Muscle of leg (tissue), 16 donors: ENCODE measurements at places on chromosomes 5 and 9. TPM values are rescaled to one million over a fixed set of nuclear protein-coding genes. Genes with fewer than 3 reads are reported as not detected.

GRCh38 chr9:20042128-20042711, 253.4 kb upstream of the SLC24A2 start:
- DNase-seq: no peak

DNA sequence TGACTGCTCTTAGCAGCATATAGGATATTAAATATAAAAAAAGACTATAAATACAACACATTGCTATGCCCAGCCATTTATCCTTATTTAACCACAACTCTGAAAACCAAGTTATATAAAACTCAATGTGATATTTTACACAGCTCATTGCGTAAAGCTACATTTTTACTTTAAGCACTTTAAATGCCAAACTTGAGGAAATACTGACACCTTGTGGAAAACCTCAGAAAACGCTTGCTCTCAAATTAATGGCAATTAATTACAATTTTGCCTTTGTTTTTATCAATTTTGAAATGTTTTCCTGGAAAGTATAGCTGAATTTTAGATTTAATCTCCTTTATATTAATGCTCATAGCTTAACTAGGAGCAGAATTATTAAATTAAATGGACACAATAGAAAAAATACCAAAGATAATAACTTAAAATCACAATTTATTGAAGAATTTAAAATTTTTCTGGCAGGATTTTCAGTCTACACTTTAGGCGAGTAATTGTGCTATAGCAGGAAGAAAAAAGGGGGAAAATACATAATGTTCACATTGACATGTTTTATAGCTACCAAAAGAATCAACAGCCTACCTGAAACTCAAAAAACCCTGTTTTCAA, 25.2 kb upstream of the PLAC8L1 start:
- DNase-seq: peak; percentile 52

- no peak for DNase-seq
Measured at GRCh38 chr5:146338774-146339714, at the start of gene POU4F3. Gene POU4F3, plus strand, starts transcription at chr5:146338839. Its CDS starts 274 bp downstream, at chr5:146339113.

- no peak for DNase-seq
Measured at GRCh38 chr9:126049088-126049487, 277.5 kb upstream of the MVB12B start.

- DNase-seq: peak; percentile 79
Measured at GRCh38 chr9:135156525-135157510, 69.3 kb downstream of the OLFM1 start.

- no peak for DNase-seq
Measured at GRCh38 chr9:5113994-5114748, 71.3 kb downstream of the INSL6 start.

DNA sequence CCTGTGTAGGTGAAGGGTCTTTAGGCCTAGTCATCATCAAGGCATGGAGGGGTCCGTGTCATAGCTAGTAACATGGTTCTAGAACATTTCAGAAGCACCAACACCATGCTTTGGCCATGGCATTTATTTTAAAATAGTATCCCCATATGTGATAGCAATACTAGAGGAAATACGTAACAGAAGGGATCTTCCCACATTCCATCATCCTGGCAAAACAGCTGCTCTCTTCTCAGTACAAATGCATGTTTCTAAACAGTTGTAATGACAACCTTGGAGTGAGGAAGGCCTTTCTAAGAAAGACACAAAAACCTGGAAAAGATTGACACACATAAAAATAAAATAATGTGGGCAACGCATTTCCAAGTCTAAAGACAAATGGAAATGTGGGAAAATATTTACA, 97.6 kb downstream of the GADD45G start:
- peak; percentile 70 for DNase-seq

- DNase-seq: no peak
Measured at GRCh38 chr5:38837416-38837815, 8.4 kb upstream of the OSMR start.

GRCh38 chr5:86526811-86527348, 90.9 kb upstream of the COX7C start:
- no peak for DNase-seq

DNA sequence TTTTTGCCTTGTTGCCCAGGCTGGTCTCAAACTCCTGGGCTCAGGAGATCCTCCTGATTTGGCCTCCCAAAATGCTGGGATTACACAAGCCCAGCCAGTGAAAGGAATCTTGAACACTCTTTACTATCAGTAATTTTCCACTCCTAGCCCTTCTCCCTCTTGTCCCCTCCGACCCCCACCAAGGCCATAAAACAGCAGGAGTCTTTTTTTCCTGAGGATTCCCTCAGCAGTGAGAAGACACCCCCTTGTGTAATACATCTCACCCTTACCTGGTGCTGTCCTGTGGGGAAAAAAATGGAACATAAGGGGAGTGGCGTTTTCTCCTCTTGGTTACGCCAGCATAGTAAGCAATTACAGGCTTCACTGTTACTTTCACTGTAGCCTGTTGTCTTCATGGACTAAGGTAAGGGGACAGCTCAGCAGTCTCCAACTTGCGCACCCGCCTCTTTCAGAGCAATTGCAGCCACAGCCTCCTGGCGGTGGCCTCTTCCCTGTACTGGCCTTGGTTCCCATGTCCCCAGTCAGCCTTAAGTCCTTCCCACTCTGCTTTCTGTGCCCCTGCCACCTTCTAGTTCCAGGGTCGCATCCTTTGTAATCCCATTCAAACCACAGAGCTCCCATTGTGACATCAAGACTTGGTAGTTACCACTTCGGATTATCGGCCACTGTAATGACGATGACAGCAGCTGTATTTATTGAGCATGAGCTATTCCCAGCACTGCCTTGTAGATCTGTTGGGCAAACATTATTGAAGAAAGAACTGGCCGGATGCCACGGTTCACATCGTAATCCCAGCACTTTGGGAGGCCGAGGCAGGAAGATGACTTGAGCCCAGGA, 10.0 kb downstream of the NAIF1 start:
- DNase-seq: no peak

- DNase-seq: peak; percentile 36
Measured at GRCh38 chr5:5494489-5495402, 72.3 kb downstream of the ICE1 start.

DNA sequence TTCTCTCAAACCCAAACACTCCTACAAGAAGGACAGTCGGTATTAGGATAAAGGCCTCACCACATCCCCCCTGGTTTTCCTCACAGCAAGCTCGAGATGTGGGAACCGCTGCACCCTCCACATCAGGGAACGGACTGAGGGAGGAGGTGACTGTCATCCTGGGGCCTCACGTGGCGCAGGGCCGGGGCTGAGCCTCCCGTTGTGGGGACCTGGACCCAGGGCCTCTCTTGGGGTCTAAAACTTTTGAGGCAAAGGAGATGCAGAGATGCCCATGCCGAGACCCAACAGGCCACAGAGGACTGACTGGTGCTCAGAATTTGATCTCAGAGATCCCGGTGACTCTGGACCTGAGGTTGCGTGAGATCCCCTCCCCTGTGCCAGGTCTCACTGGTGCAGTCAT, 72.7 kb downstream of the MRPL36 start:
- no peak for DNase-seq

GRCh38 chr9:87751423-87751822, 25.5 kb downstream of the CTSL start:
- no peak for DNase-seq

DNA sequence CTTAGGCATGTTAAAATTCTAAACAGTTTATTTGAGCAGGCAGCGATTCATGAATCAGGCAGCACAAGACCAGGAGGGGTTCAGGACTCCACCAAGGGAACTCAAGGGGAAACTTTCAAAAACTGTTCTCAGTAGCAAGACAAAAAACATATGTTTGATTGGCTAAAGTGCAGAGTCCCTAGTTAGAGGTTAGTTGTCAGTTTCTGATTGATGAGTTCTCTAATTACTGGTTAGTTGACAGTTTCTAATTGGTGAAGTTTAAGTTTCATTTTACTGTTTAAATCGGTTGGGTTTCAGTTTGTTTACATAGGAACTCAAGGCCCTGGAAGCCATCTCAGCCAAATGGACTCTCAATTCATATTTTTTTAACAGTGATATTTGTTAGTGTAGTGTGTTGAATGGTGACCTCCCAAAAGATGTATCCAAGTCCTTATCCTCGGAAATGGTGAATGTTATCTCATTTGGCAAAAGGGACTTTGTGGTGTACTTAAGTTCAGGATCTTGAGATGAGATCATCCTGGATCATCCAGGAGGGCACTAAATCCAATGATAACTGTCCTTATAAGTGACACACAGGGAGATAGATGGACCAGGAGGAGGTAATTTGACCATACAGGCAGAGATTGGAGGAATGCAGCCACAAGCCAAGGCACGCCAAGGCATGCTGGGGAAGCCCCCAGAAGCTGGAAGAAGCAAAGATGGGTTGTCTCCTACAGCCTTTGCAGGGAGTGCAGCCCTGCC, 219.2 kb upstream of the RAI14 start:
- DNase-seq: no peak

DNA sequence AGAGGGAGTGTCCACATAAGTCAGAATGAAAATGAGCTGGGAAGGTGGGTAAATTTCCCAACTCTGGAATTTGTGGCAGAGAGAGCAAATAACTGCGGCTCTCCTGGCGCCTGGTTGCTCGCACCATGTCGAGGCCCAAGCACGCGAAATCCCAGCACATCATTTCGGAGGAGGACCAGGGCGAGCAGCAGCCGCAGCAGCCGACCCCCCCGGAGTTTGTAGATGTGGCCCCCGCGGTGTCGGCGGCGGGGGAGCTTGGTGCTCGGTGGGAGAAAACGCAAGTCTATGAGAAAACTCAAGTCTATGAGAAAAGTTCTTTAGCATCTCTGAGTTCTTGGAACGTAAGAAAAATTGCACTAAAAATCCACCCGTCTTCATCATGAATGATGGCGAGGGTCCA, 60.3 kb downstream of the ACTBL2 start:
- DNase-seq: no peak

Gene TAS2R1
- total RNA-seq: not detected

Gene CXCL14
- 21.3 TPM for total RNA-seq

Gene GABBR2
- total RNA-seq: 0.35 TPM

Gene CCDC187
- total RNA-seq: 0.04 TPM

Gene ZFAND5
- 83.3 TPM for total RNA-seq

Gene SLC25A2
- total RNA-seq: 0.22 TPM

Gene TBC1D2
- 1.0 TPM for total RNA-seq

Gene KCNV2
- not detected for total RNA-seq

Gene F2R
- 15.3 TPM for total RNA-seq
